Esophagus squamous epithelium (tissue), 5 donors: ENCODE measurements at places on chromosomes 5 and 9.

GRCh38 chr9:120718316-120718715 is 4.0 kb upstream of the MEGF9 start:
- no peak for DNase-seq
- no peaks in the 10 kb centered on the region for H3K36me3 ChIP-seq
- H3K27ac ChIP-seq = no peak overlapping the region
- peaks cover 20% of the 10 kb centered on the region for H3K4me1 ChIP-seq

DNA sequence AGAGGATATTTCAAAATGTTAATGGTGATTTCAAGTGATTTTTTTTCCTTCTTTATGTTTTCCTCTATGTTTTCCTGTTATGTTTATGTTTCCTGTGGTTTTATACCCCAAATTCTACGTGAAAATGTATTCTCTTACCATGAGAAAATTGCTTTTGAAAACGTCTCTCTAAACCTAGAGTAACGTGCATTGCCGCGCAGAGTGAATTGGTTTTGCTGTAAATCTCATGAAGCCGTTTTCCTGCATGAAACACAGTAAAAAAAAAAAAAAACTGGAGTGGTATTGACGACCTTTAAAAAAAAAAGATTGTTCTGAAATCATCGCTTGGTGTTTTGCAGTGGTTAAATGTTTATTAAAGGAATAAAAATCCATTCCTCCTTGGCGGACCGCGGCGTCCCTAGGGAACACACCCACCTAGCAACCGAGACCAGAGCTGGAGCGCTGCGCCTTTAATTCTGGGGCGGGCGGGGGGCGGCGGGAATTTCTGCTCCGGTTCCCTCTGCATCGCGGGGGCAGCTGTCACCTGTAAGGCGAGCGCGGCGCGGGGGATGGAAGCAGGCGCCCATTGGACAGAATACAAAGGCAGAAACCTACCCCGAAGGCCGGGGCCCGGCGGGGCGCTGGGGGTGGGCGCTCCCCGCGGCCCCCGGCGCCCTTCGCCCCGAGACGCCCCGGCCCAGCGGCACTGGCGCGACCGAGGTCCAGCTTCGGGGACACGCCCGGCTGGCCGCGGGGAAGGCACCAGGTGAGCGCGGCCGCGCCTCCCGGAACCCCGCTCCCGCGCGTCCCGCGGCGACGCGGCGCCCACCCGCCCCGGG is at the start of gene SOWAHA:
TSS of gene SOWAHA (plus strand) at position 522 of the 818 bp plus-strand sequence. CDS start 320 bp downstream, outside the sequence.
- H3K27ac ChIP-seq = no peak within 1 kb of the TSS
- no peaks in the 10 kb centered on the region for H3K36me3 ChIP-seq
- H3K4me3 ChIP-seq = peak within 1 kb of the TSS; percentile 35
- no peak for DNase-seq
- H3K4me1 ChIP-seq = peaks cover 18% of the 10 kb centered on the region

GRCh38 chr5:132012371-132013005 is 1.0 kb upstream of the ACSL6 start:
- H3K4me1 ChIP-seq = peaks cover 39% of the 10 kb centered on the region
- H3K36me3 ChIP-seq = no peaks in the 10 kb centered on the region
- DNase-seq = no peak
- no peaks in the 10 kb centered on the region for H3K27me3 ChIP-seq
- no peak overlapping the region for H3K4me3 ChIP-seq
- H3K27ac ChIP-seq = no peak overlapping the region

- DNase-seq = no peak
- no peaks in the 10 kb centered on the region for H3K27me3 ChIP-seq
- no peak overlapping the region for H3K4me3 ChIP-seq
- no peak overlapping the region for H3K27ac ChIP-seq
- H3K4me1 ChIP-seq = no peaks in the 10 kb centered on the region
Measured at GRCh38 chr5:128579093-128579492, 41.0 kb upstream of the FBN2 start.

DNA sequence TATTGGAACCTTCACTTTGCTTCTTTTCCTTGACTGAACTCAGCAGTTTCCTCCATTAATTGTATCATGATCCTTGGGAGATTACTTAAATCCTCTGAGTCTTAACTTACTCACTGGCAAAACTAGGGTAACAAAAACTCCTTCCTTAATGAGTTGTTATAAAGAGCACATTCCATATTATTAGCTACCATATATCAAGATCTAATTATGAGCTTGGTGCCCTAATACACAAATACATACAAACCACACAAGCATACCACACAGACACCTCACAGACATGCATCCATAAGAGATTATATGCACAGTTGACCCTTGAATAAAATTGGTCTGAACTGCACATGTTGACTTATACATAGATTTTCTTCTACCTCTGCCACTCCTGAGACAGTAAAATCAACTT is 2.5 kb upstream of the SPINK7 start:
- DNase-seq = no peak
- no peak overlapping the region for H3K4me3 ChIP-seq
- no peak overlapping the region for H3K27ac ChIP-seq
- peaks cover 24% of the 10 kb centered on the region for H3K4me1 ChIP-seq
- H3K36me3 ChIP-seq = no peaks in the 10 kb centered on the region
- H3K27me3 ChIP-seq = no peaks in the 10 kb centered on the region

DNA sequence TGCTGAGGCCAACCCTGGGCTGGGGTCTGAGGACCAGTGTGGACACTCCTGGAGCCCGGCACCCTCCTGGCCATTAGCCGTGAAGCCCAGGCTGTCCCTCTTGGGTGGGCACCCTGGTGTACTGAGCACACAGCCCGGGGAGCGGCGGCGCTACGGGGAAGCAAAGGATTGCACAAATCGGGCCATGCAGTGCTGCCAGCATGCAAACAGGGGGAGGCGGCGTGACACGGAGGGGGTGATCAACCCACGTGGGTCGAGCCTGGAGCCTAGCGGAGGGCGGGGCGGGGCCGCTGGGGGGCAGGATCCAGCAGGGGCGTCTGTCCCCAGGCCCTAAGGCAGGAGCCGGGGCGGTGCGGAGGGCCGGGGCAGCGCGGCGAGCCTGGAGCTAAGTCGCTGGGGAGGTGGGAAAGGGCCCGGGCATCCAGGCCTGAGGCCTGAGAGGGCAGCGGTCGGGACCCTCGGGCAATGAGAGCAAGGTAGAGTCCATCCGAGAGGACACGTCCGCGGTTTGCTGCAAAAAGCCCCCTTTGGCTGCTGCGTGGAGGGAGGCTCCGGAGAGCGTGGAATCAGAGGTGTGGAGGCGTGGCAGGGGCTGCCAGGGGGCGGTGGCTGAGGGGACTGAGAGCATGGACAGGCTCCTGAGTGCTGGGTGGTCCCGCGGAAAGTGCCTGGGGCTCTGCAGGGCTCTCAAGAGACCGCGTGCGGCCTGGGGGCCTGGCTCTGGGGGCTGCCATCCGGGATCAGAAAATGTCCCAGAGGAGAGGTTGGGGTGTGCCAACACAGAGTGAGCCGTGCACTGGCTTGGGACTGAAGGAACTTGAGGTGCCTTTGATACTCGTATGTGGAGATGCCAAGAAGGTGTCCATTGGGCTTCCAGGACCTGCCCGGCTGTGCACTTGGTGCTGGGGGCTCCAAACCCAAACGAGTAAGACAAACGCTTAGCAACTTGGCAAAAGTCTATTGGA is 94.2 kb downstream of the BARX1 start:
- no peaks in the 10 kb centered on the region for H3K36me3 ChIP-seq
- no peak overlapping the region for H3K4me3 ChIP-seq
- H3K4me1 ChIP-seq = no peaks in the 10 kb centered on the region

- no peak for DNase-seq
- H3K36me3 ChIP-seq = no peaks in the 10 kb centered on the region
- no peaks in the 10 kb centered on the region for H3K4me1 ChIP-seq
Measured at GRCh38 chr9:93975262-93975661, 20.1 kb upstream of the BARX1 start.

- no peak overlapping the region for H3K4me3 ChIP-seq
- H3K36me3 ChIP-seq = no peaks in the 10 kb centered on the region
- no peaks in the 10 kb centered on the region for H3K27me3 ChIP-seq
- no peaks in the 10 kb centered on the region for H3K4me1 ChIP-seq
- no peak for DNase-seq
Measured at GRCh38 chr9:8725635-8726034, 926.1 kb upstream of the DMAC1 start.

GRCh38 chr9:91285729-91286353 is 75.9 kb downstream of the AUH start:
- peaks cover 15% of the 10 kb centered on the region for H3K4me1 ChIP-seq
- H3K4me3 ChIP-seq = no peak overlapping the region
- no peaks in the 10 kb centered on the region for H3K36me3 ChIP-seq
- H3K27me3 ChIP-seq = no peaks in the 10 kb centered on the region
- DNase-seq = no peak
- no peak overlapping the region for H3K27ac ChIP-seq

DNA sequence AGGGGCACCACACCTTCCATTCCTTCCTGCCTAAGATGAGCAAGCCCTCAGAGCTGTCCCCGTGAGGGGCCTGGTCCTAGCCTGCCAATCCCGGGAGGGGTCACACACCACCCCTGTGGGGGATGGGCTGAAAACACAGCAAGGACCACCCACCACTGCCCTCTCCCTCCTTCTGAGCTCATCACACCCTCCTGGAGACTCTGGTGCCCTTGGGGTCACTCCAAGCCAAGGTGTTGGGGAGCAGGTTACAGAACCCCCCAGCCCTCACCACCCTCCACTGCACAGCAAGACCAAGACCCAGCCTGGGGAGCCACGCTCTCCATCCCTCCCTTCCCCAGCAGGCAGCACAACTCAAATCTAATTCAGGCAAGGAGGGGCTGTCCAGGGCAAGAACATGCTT is 60.5 kb upstream of the PPP1R26 start:
- H3K4me3 ChIP-seq = no peak overlapping the region
- no peaks in the 10 kb centered on the region for H3K36me3 ChIP-seq
- H3K4me1 ChIP-seq = peaks cover 4% of the 10 kb centered on the region
- H3K27ac ChIP-seq = no peak overlapping the region

DNA sequence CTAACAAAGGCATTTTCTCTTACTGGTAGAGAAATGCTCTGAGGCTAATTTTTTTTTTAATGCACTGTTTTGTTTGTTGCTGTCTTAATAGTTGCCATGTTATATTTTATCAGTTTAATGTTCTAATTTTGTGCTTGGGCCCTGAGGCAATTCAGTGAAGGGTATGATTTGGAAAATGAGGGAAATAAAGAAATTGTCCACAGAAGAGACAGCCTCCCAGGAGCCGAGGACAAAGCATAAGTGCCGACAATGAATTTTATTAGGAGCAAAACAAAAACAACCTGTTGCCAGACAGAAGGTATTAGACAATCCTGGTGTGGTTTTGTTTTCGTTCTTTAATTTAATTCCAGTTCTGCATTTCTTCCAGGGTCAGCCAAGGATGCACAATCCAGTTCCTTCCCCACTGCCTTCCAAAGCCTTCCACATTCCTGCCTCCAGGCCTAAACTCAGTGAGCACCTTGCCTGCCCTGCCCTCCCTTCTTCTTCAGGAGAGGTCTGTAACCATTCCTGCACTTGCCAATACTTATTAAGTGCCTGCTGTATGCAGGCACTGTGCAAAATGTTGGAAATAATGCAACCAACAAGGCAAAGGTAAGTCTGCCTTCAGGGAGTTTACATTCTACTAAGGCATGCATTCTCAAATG is 4.3 kb upstream of the TCOF1 start:
- no peak overlapping the region for H3K4me3 ChIP-seq
- no peak for DNase-seq
- H3K27me3 ChIP-seq = no peaks in the 10 kb centered on the region
- no peak overlapping the region for H3K27ac ChIP-seq

GRCh38 chr5:63555874-63556273 is 406.4 kb downstream of the HTR1A start:
- no peaks in the 10 kb centered on the region for H3K36me3 ChIP-seq
- H3K27me3 ChIP-seq = no peaks in the 10 kb centered on the region
- no peaks in the 10 kb centered on the region for H3K4me1 ChIP-seq
- no peak overlapping the region for H3K4me3 ChIP-seq

- peaks cover 12% of the 10 kb centered on the region for H3K4me1 ChIP-seq
- no peaks in the 10 kb centered on the region for H3K36me3 ChIP-seq
- DNase-seq = no peak
- H3K27ac ChIP-seq = peak overlapping the region; percentile 44
Measured at GRCh38 chr5:33300209-33300742, 140.5 kb upstream of the TARS1 start.

GRCh38 chr9:26655166-26655565 is 237.4 kb downstream of the CAAP1 start:
- H3K27ac ChIP-seq = no peak overlapping the region
- H3K27me3 ChIP-seq = no peaks in the 10 kb centered on the region
- H3K4me1 ChIP-seq = no peaks in the 10 kb centered on the region
- no peak overlapping the region for H3K4me3 ChIP-seq
- no peaks in the 10 kb centered on the region for H3K36me3 ChIP-seq

DNA sequence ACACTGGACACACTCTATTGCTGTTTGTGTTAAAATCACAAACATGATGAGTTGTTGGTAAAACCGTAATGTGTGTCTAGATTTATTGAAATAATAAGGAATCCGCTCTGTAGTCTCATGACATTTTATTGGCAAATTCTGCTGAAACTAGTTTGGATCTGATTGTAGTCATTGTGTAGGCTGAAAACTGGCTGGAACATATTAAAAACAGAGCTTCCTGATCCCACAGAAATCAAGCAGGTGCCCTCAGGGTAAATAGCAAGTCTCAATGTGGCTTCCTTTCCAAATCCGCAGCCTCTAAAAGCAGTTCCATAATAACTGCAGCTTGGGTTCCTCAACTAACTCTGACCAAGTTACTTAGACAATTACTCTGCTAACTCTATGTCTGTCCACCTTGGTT is 427.5 kb upstream of the KIF2A start:
- H3K27ac ChIP-seq = no peak overlapping the region
- no peak for DNase-seq
- H3K4me3 ChIP-seq = no peak overlapping the region
- no peaks in the 10 kb centered on the region for H3K27me3 ChIP-seq

GRCh38 chr9:34573599-34574325 is 15.8 kb downstream of the CNTFR start:
- no peak overlapping the region for H3K27ac ChIP-seq
- no peak overlapping the region for H3K4me3 ChIP-seq
- peaks cover 47% of the 10 kb centered on the region for H3K27me3 ChIP-seq
- no peak for DNase-seq
- H3K36me3 ChIP-seq = no peaks in the 10 kb centered on the region
- peaks cover 8% of the 10 kb centered on the region for H3K4me1 ChIP-seq

DNA sequence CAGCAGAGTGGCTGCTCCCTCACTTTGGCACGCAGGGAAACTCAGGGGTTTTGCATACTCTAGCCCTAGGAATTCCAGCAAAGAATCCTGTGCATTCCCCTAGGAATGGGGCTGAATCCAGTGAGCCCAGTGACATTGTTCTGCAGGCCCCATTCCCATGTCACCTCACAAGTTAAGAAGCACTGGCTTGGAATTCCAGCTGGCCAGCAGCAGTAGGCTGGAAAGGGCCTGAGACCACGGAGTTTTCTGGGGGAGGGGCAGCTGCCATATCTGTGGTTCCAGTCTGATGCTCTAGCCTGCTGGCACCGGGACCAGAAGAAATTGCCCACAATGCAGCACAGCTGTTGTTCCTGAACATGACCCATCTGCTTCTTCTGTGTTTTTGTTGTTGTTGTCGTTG is 217.6 kb upstream of the DMRTA1 start:
- no peaks in the 10 kb centered on the region for H3K4me1 ChIP-seq
- DNase-seq = no peak
- H3K4me3 ChIP-seq = no peak overlapping the region
- H3K27ac ChIP-seq = no peak overlapping the region
- H3K36me3 ChIP-seq = no peaks in the 10 kb centered on the region
- H3K27me3 ChIP-seq = no peaks in the 10 kb centered on the region

- DNase-seq = no peak
- H3K36me3 ChIP-seq = no peaks in the 10 kb centered on the region
- no peak overlapping the region for H3K27ac ChIP-seq
Measured at GRCh38 chr5:55110217-55110616, 7.8 kb downstream of the GZMA start.

GRCh38 chr9:89048616-89049015 is 57.3 kb downstream of the S1PR3 start:
- no peak overlapping the region for H3K27ac ChIP-seq
- H3K4me1 ChIP-seq = no peaks in the 10 kb centered on the region
- no peak for DNase-seq
- H3K4me3 ChIP-seq = no peak overlapping the region
- no peaks in the 10 kb centered on the region for H3K27me3 ChIP-seq
